ENCODE measurements at places on chromosomes 7 and 10.
A peak's percentile ranks its signal among the peaks of the same experiment; 100 is the strongest.

GRCh38 chr10:78362406-78363022 lies 328.9 kb downstream of the RPS24 start:
- H3K27ac ChIP-seq: no peak overlapping the region
- no peaks in the 10 kb centered on the region for H3K4me1 ChIP-seq
- H3K36me3 ChIP-seq: no peaks in the 10 kb centered on the region
- no peak overlapping the region for H3K4me3 ChIP-seq
- DNase-seq: no peak
- H3K27me3 ChIP-seq: no peaks in the 10 kb centered on the region

- H3K4me1 ChIP-seq: no peaks in the 10 kb centered on the region
- H3K27me3 ChIP-seq: no peaks in the 10 kb centered on the region
- H3K4me3 ChIP-seq: no peak overlapping the region
- DNase-seq: no peak
Measured at GRCh38 chr7:138951953-138952352, 29.2 kb downstream of the KIAA1549 start.

DNA sequence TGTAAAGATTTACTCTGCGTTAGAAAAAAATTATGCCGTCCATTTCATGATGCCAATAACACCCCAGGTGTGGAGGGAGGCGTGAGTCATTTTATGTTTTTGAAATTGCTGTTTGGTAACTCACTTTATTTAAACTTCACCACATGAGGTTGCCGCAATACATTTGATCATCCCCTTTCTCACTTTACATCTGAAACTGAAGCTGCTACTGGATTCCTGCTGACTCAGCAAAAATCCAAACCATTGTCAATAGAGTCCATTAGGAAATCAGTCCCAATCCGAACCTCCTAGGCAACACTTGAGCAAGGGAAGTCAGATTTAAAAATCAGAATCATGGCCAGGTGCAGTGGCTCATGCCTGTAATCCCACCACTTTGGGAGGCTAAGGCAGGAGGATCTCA lies 136.6 kb upstream of the SVIL start:
- H3K27ac ChIP-seq: no peak overlapping the region
- H3K4me3 ChIP-seq: no peak overlapping the region
- H3K4me1 ChIP-seq: no peaks in the 10 kb centered on the region

DNA sequence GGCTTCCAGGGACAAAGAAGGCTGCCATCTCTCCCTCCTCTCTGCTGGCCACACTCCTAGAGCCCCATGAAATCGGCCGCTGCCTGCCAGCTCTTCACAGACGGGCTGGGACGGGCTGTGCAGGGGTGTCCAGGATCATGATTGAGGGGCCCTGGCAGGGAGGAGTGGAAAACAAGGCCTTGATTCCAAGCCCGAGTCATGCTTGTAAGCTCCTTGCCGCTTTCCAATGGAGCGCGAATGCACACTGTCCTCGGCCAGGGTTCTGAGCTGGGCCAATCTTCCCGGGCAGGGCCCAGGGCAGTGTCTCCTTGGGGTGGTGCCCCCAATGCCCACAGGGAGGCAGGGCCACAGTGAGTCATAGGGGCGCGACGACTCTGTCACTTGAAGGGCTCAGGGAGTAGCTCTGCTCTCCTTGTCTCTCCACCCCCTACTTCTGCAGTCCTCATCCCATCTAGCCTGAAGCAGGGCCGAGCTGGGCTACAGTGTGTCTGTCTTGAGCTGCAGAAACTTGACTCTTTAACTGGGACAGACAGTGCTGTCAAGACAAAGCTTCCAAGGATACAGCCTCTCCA lies 186.2 kb upstream of the SVIL start:
- peak; percentile 63 for DNase-seq
- H3K27ac ChIP-seq: peak overlapping the region; percentile 47
- peaks cover 26% of the 10 kb centered on the region for H3K4me1 ChIP-seq
- no peaks in the 10 kb centered on the region for H3K36me3 ChIP-seq
- H3K27me3 ChIP-seq: no peaks in the 10 kb centered on the region
- no peak overlapping the region for H3K4me3 ChIP-seq

GRCh38 chr7:17599733-17600339 lies 301.4 kb downstream of the AHR start:
- no peaks in the 10 kb centered on the region for H3K36me3 ChIP-seq
- H3K4me3 ChIP-seq: no peak overlapping the region
- H3K27me3 ChIP-seq: no peaks in the 10 kb centered on the region
- DNase-seq: no peak
- no peaks in the 10 kb centered on the region for H3K4me1 ChIP-seq

- H3K36me3 ChIP-seq: no peaks in the 10 kb centered on the region
- H3K27ac ChIP-seq: no peak overlapping the region
- H3K4me1 ChIP-seq: peaks cover 17% of the 10 kb centered on the region
- DNase-seq: no peak
- H3K27me3 ChIP-seq: no peaks in the 10 kb centered on the region
Measured at GRCh38 chr7:27991006-27991528, 189.5 kb downstream of the JAZF1 start.

DNA sequence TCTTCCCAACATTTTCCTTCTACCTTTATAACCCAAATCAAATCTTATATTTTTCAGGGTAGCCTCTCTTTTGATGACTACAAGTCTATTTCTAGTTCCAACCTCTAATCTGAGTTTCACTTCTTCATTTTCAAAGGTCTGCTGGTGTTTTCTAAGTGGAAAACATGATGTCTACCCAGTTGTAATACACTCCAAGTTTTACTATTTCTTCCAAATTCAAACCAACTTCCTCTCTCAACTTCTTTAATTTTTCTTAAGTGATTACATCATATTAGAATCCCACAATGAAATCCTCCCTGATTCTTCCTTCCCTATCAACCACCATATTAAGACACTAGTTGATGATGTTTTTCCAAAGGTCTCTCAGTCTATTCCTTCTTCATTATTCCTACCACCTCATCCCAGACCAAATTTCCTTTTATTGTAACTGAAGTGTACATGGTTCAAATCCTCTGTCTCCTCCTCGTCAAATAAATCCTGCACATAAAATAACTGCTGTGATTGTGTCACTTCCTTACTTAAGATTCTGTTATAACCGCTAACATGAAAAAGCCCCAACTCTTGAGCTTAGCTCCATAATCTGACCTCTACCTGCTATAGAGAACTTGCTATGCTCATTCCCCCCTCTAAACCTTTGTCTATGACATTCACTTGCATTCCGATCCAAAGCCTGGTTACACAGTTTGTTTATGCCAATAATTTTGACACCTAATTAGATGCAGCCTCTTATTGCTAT lies 12.7 kb downstream of the TAS2R38 start:
- no peaks in the 10 kb centered on the region for H3K4me1 ChIP-seq
- H3K27ac ChIP-seq: no peak overlapping the region
- H3K27me3 ChIP-seq: no peaks in the 10 kb centered on the region
- H3K36me3 ChIP-seq: no peaks in the 10 kb centered on the region

DNA sequence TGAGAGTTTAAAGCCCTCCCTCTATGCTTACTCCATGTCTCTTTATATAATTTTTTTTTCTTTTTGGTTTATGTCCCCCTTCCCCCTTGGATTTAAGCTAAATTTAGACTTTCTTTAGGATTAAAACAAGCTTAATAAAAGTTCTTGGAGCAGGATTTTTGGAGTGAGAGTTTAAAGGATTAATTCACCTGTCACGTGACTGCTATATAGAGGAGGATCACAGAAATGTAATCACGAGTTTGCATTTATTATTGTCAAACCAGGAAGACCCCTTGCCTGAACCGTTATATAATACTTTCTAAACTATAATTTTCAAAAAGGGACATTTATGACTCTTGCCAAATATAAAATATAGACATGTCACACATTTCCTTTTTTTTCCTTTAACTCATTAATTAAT lies 78.1 kb upstream of the IMMP2L start:
- H3K27ac ChIP-seq: no peak overlapping the region
- H3K4me3 ChIP-seq: no peak overlapping the region
- H3K36me3 ChIP-seq: no peaks in the 10 kb centered on the region
- no peaks in the 10 kb centered on the region for H3K27me3 ChIP-seq
- DNase-seq: no peak
- no peaks in the 10 kb centered on the region for H3K4me1 ChIP-seq

DNA sequence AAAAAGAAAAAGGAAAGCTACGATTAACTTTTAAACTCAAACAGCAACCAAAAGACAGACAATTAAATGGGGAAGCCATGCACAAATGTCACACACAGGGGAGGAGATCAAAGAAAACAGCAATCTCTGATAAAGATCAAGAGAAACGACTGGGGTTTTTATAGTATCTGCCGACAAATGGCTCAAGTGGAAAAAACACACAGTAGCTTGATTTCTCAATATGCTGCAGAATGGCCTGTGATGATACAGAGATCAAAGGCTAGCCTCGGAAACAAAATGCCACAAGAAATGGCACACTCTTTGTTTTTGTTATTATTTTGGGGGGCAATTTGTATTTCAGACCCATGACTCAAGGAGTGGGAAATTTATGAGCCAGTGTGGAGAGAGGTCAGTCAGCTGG lies 126.1 kb downstream of the TEX36 start:
- no peak overlapping the region for H3K4me3 ChIP-seq
- H3K4me1 ChIP-seq: no peaks in the 10 kb centered on the region
- H3K36me3 ChIP-seq: no peaks in the 10 kb centered on the region
- no peaks in the 10 kb centered on the region for H3K27me3 ChIP-seq
- no peak overlapping the region for H3K27ac ChIP-seq
- DNase-seq: no peak

DNA sequence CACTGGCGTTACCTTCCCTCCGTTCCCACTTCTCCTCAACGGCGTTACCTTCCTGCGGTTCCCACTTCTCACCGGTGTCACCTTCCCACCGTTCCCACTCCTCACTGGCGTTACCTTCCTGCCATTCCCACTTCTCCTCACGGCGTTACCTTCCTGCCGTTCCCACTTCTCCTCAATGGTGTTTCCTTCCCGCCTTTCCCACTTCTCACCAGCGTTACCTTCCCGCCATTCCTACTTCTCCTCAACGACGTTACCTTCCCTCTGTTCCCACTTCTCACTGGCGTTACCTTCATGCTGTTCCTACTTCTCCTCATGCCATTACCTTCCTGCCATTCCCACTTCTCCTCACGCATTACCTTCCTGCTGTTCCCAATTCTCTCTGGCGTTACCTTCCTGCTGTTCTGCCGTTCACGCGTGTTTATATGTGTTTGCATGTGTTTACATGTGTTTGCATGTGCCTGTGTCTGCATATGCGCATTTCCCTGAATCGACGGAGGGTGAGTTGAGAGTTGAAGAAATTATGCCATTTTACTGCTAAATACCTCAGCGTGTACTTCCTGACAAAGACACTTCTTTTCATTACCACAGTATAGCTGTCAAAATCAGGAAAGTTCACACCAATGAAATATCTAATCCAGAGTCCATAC lies 23.2 kb upstream of the CFAP46 start:
- H3K4me1 ChIP-seq: no peaks in the 10 kb centered on the region
- peak; percentile 30 for DNase-seq

- H3K4me1 ChIP-seq: no peaks in the 10 kb centered on the region
- H3K27ac ChIP-seq: no peak overlapping the region
- no peaks in the 10 kb centered on the region for H3K36me3 ChIP-seq
- H3K4me3 ChIP-seq: no peak overlapping the region
- no peaks in the 10 kb centered on the region for H3K27me3 ChIP-seq
- DNase-seq: no peak
Measured at GRCh38 chr7:44334734-44335097, 9.3 kb upstream of the CAMK2B start.

DNA sequence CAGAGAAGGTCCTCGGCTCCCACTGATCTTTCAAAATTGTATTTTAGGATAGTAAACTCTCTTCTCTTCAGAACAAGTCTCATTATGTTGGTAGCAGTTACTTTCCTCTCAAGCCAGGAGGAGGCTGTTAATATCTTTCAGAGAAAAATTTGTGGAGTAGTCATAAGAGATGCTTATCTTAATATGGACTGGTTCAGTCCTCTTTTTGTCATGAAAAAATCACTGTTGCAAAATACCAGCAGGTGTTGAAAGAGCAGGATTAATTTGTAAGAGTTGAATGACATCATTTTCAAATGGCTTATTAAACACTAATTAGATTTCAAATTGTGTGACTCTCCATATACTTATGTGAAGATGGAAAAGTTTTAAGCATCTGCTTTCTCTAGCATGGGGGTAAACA lies 662.5 kb downstream of the POM121L12 start:
- no peak overlapping the region for H3K4me3 ChIP-seq
- no peaks in the 10 kb centered on the region for H3K27me3 ChIP-seq
- H3K36me3 ChIP-seq: no peaks in the 10 kb centered on the region
- H3K4me1 ChIP-seq: no peaks in the 10 kb centered on the region
- DNase-seq: no peak

- H3K27me3 ChIP-seq: no peaks in the 10 kb centered on the region
- H3K4me1 ChIP-seq: peaks cover 7% of the 10 kb centered on the region
- H3K27ac ChIP-seq: no peak overlapping the region
- no peak overlapping the region for H3K4me3 ChIP-seq
- no peaks in the 10 kb centered on the region for H3K36me3 ChIP-seq
- DNase-seq: no peak
Measured at GRCh38 chr7:80732630-80733029, 94.2 kb downstream of the CD36 start.

DNA sequence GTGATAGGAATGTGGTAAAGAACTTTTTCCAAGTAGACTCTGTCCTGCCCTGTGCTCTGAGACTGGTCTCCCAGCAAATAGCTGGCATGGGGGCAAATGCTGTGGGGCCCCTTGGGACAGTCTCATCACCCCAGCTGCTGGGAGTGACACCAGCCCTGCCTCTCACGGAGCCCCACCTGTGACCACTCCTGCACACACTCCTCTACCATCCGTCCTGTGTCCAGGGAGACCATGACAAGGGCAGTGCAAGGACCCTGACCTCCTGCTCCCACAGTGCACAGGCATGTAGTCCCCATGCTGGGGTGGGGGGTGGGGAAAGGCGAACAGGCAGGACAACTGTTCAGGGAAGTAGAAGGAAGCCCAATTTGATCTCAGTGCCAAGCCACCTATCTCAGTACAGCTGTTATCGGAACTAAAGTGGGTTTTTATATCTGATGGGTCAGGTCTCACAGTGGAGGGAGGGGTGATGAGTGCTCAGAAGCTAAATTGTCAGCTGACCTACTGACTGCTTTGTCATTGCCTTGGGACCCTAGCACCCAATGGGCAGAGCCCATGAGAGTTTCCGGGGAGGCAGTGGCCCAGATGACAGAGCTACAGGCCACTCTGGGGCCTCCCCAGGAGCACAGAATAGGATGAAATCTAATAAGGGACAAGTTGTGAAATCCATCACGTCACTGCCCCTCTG lies 24.5 kb downstream of the VSTM4 start:
- no peak overlapping the region for H3K4me3 ChIP-seq
- no peaks in the 10 kb centered on the region for H3K27me3 ChIP-seq
- no peak overlapping the region for H3K27ac ChIP-seq
- no peaks in the 10 kb centered on the region for H3K36me3 ChIP-seq
- H3K4me1 ChIP-seq: peaks cover 19% of the 10 kb centered on the region

DNA sequence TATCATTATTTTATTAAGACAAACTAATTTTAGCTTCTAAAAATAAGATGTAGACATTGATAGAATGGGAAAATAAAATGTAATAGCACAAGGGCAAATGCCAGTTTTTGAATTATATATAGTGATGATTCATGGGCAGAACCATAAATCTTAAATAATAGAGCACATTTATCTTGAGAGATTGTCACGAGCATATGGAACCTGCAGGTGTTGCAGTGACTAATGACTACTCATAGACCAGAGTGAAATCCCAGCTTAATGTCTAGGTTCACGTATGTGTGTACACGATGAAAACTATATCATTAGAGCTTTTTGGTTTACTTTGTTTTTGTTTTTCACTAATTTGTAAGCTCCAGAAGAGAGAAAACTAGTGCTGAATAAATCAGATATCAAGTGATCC lies 150.2 kb upstream of the CACNA2D1 start:
- DNase-seq: no peak
- H3K36me3 ChIP-seq: no peaks in the 10 kb centered on the region
- H3K4me1 ChIP-seq: no peaks in the 10 kb centered on the region

- peak overlapping the region; percentile 41 for H3K4me3 ChIP-seq
- DNase-seq: no peak
- H3K27me3 ChIP-seq: no peaks in the 10 kb centered on the region
- H3K27ac ChIP-seq: no peak overlapping the region
Measured at GRCh38 chr10:117830205-117830604, 216.5 kb downstream of the RAB11FIP2 start.

All from testis (tissue), 5 donors.